H54 (cell line): ENCODE measurements at places on chromosomes 7 and 10.

DNA sequence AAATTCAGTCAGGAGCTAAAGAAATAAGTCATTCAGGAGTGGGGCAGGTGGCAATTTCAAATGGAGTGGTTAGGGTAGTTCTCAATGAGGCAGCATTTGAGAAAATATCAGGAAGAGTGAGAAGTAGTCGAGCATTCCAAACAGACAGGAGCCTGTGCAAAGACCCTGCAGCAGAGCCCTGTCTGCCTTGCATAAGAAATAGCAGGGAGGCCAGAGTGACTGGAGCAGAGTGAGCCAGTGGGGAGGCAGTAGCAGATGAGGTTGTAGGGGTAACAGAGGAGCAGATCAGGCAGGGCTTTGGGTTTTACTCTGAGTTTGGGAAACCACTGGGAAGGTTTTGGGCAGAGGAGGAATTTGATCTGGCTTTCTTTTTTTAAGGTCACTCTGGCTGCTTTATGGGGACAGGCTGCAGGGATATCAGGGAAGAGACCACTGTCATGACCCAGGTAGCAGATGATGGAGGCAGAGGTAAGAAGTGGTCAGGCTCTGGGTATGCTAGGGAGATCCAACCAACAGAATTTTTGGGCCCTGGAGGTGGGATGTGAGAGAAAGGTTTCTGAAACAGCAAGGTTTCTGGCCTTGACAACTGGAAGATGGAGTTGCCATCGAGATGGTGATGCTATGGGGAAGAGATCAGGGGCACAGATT lies 1.3 kb upstream of the BLVRA start:
- no peak for DNase-seq

- no peak for DNase-seq
Measured at GRCh38 chr10:100192350-100192749, 6.5 kb upstream of the ERLIN1 start.

- no peak for DNase-seq
Measured at GRCh38 chr10:28566458-28567015, 33.6 kb downstream of the WAC start.

DNA sequence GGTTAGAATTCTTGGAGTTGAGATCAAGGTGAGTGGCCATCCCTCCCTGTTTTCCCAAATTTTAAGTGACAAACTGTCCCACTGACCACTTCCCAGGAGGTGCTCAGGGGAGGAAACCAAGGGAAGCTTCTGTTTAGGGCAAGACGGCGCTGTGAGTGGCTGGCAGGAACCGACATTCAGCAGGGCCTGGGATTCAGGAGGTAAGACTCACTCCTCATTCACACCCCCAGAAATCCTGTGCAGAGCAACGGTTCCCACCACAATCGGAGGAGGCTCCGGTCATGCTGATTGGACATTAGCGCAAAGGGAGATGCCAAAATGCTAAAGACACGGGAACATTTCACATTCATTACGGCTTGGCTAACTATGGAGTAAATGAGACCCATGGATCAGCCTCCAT lies 200.9 kb downstream of the GRID1 start:
- DNase-seq = no peak

GRCh38 chr7:87852306-87852705 lies 23.9 kb downstream of the SLC25A40 start:
- no peak for DNase-seq

DNA sequence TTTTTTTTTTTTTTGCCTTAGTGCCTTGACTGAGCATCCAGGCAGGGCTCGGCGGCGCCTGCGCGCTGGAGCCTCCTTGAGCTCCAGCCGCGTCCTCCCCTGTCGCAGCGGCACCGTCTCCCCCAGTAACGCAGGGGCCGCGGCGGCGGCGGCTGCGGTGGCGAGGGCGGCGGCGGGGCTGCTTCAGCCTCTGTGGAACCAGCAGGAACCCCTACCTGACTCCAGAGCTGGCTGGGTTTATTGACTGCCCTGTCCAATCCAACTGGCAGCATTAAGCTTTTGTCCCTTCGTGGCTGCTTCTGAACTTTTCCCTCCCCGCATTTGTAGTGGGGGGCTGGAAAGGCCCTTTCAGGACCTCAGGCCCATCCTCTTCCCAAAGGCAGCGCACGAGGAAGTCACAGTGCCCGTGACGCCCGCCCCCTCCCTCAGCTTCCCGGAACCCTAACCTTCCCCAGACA lies at the start of gene GPR85:
Gene GPR85 (minus strand): TSS at position 397 of the 458 bp plus-strand sequence. CDS start 2,106 bp downstream, outside the sequence.
- peak; percentile 32 for DNase-seq

DNA sequence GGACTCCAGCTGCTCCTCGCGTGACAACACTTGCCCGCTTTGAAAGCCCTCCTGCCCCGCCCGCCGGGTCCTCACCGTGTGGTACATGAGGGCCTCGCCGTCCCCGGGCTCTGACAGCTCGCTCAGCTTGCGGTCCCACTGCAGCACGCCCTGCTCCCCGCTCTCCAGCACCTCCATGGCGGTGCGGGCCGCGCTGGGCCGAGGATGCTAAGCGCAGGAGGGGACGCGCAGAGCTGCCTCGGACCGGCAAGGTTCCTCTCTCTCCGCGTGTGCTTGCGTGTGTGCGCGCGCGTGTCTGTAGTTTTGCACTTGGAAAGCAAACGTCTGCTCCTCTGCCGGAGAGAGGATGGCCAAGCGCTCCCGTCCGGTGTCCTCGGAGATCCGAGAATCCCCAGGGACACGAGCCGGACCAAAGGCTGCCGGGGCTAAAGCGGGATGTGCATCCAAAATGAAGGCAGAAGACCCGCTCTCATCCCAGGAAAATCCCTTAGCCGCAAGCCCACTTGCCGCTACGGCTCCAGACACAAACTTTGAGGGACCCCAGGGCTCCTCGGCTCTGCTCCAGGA lies at the start of gene CREB3L2:
Gene CREB3L2 (minus strand): TSS at position 558 of the 567 bp plus-strand sequence. CDS start 381 bp downstream, at position 177.
- no peak for DNase-seq

DNA sequence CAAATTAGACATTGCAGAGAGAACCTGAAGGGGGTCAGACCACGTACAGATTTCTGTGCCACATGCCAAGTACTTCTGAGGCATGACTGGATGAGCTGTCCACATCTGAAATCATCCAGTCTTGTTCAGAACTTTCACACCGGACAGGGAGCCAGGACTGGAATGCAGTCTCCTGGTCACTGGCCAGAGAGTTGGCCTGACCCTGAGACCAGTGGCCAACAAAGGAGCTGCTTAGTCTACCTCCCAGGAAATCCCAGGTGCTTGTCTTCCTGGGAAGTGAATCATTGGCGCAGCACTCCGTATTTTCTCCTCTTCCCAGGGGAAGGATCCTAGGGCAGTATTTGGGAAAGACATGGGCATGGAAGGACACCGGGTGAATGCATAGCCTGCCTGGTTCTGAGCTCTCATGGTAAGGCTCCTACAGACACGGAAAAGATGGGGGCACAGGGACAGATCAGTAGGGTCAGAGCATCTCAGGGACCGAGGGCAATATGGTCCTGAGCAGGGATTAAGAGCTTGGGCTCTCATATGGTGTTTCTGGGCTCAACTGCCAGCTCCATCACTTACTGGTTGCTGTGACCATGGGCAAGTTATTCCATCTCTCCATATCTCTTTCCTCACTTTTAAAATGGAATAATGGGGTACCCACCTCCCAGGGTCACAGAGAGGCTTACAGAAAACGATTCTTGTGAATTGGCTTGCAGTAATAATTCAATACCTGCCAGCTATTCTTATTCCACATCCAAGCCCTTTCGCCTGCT lies 1.3 kb upstream of the SCD start:
- DNase-seq = peak; percentile 66

DNA sequence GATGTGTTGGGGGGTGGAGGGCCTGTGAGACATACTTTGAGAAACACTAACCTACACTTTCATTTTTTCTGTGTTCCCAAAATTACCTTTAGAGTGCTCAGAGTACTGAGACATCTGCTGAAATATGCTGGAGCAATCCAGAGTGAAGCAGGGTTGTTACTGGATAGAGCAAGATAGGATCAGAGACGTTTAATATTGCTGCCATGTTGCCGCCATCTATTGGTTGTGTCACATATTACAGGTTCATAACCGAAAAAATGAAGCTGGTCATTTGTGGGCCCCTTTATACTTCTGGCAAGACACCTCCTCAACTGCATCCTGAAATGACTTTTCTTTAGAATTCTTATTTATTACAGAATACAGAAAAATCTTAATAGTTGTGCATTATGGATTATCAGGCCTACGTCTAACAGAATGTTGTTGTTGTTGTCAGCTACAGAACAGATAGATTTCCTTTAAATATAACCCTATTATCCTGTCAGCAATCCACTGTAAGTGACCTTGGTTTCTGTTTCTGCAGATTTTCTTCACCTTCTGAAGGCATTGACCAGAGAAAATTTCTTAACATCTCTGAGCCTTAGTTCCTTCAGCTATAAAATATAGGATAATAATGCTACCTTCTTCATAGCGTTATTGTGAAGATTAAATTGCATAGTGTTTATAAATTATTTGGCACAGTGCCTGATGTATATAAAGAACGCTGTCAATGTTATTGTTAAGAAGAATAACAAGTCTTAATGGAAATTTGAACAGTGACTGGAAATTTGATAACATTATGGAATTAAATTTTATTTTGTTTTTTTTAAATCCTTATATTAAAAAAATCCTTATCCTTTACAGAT lies 16.2 kb upstream of the DLD start:
- no peak for DNase-seq

GRCh38 chr7:55521512-55521911 lies 50.8 kb downstream of the VOPP1 start:
- no peak for DNase-seq

DNA sequence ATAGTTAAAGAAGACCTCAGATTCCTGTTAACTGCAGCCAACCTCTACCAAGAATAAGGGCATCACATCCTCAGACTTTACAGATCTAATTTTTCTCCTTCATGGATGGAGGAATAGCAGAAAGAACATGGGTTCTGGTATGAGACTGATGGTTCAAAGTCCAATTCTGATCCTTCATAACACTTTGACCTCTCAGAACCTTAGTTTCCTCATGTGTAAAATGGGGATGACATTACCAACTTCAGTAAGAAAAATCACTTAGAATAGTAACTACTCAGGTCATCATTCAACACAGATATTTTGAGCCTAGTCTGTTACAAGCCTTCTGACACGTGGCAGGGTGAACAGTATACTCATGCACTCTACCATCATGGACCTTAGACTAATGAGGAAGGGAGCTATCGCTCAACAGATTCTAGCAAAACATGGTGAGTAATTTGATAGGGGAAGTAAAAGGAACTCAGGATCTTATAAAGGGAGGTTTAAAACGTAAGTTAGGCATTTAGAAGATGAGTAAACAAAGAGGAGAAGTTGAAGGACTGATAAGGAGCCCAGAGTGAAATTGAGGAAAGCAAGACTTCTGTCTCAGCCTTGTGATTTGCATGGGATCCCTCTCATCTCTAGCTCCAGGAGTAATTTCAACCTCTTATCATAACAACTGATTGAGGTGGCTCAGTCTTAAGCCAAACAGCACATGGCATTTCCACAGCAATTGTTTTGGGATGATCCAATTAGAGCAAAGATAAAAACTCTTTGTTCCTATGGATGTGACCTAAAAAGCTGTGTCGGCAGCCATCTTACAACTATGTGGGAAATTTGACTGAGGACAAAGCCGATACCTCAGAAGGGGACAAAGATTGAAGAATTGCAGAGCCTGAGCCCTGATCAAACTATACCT lies 69.2 kb upstream of the TCF7L2 start:
- DNase-seq = no peak

DNA sequence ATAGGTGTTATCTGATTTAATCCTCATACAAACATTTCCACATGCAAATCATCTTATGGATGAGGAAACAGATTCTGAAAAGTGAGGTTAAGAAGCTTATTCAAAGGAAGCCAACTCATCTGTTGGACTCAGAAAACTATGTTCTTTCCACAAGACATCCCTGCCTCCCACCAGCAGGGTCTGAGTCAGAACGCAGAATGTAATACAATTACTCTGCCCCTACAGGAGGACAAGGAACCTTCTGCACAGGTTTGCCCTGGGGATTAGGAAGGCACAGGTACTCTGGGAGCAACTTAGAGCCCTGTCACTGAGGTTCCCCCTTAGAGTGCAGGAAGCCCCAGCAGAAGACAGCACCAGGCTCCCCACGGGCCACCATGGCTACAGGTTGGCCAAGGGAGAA lies 255.7 kb downstream of the TNS3 start:
- peak; percentile 44 for DNase-seq

- DNase-seq = no peak
Measured at GRCh38 chr7:3332308-3332707, 31.3 kb downstream of the SDK1 start.

DNA sequence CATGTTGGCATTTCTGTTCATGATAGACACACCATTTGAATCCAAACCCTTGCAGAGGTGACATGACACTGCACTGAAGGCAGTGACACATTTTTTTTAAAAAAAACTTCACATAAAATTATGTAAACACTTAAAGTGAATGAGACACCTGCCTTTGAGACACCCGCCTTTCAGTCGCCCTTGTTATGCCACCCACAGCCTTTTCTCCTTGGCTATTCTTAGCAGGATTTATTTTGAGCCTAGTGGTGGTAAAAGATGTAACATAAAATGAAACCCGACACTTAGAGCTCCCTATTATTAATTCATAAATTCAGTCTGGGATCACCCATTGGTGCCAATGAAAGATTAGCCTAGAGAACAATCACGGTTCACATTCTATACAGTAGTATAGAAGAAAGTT lies 161.3 kb downstream of the DYNC1I1 start:
- no peak for DNase-seq
